Panc1 (cell line): ENCODE measurements at places on chromosomes 1 and 21. TPM values are rescaled to one million over a fixed set of nuclear protein-coding genes. Genes with fewer than 3 reads are reported as not detected.

Gene LMO4
- total RNA-seq, result 38.3 TPM

Gene HSPA6
- 0.44 TPM for total RNA-seq

Gene LEFTY2
- total RNA-seq, result not detected

Gene BATF3
- 2.4 TPM for total RNA-seq

Gene RNF223
- total RNA-seq, result 0.08 TPM

Gene OR6K3
- not detected for total RNA-seq

Gene LRRC53
- total RNA-seq, result not detected

Gene CCDC27
- total RNA-seq, result not detected

Gene USP24
- total RNA-seq, result 52.2 TPM

Gene CFAP107
- not detected for total RNA-seq

Gene PER3
- total RNA-seq, result 17.0 TPM

Gene B4GALT3
- 28.6 TPM for total RNA-seq

Gene CD48
- total RNA-seq, result 0.67 TPM

Gene COL6A2
- total RNA-seq, result 29.9 TPM

Gene OR10Z1
- not detected for total RNA-seq

Gene ZNF648
- total RNA-seq, result not detected

Gene LCE1E
- not detected for total RNA-seq

Gene C1orf21
- 0.15 TPM for total RNA-seq

Gene C8A
- total RNA-seq, result not detected

Gene KRTAP7-1
- not detected for total RNA-seq

Gene PIP5K1A
- total RNA-seq, result 78.9 TPM

Gene DHCR24
- total RNA-seq, result 313 TPM

Gene SLC30A2
- 0.23 TPM for total RNA-seq

Gene TSACC
- total RNA-seq, result 3.6 TPM

Gene PI4KB
- total RNA-seq, result 52.7 TPM

Gene FBLIM1
- total RNA-seq, result 4.3 TPM

Gene RAB7B
- 0.05 TPM for total RNA-seq

Gene KLHDC9
- 7.6 TPM for total RNA-seq

Gene PLA2G2F
- not detected for total RNA-seq

Gene MRTO4
- 90.1 TPM for total RNA-seq

Gene FCN3
- not detected for total RNA-seq
